SK-N-DZ (cell line): ENCODE measurements at places on chromosomes 2 and 18.

- DNase-seq: no peak
Measured at GRCh38 chr2:134261398-134262131, 7.7 kb downstream of the MGAT5 start.

GRCh38 chr2:54541995-54542394 lies 85.9 kb downstream of the SPTBN1 start:
- no peak for DNase-seq

GRCh38 chr2:73082523-73083410 lies 11.3 kb upstream of the SFXN5 start:
- no peak for DNase-seq

DNA sequence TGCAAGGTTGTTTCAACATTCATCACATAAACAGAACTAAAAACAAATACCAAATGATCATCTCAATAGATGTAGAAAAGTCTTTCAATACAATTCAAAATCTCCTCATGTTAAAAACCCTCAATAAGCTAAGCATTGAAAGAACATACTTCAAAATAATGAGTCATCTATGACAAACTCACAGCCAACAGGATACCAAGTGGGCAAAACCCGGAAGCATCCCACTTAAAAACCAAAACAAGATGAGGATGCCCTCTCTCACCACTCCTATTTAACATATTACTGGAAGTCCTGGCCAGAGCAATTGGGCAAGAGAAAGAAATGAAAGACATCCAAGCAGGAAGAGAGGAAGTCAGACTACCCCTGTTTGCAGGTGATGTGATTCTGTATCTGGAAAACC lies 992.2 kb upstream of the PIK3C3 start:
- no peak for DNase-seq

DNA sequence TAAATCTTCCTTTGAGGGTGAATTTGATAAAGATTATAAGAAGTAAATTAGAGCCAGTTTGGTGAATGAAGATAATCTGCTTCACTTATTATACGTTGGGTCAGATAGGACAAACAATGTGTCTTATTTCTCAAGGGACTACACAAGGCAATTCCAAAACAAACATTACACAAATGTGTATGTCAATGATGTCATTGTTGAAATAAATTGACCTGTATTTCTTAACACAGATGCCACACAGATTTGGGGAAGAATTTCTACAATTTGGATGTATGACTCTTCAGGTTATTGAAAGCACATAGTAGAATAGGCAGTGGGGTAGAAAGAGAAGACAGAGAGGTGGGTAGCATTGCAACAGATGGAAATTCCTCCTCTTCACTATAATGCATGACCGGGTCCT lies 6.9 kb upstream of the CRIM1 start:
- DNase-seq: no peak

GRCh38 chr2:45011621-45012602 lies 2.7 kb upstream of the SIX2 start:
- no peak for DNase-seq

GRCh38 chr2:195608768-195609454 lies 48.1 kb upstream of the SLC39A10 start:
- DNase-seq: no peak

GRCh38 chr2:6823111-6823510 lies 42.6 kb downstream of the CMPK2 start:
- no peak for DNase-seq

GRCh38 chr2:33073018-33073417 lies 126.3 kb downstream of the LTBP1 start:
- no peak for DNase-seq

DNA sequence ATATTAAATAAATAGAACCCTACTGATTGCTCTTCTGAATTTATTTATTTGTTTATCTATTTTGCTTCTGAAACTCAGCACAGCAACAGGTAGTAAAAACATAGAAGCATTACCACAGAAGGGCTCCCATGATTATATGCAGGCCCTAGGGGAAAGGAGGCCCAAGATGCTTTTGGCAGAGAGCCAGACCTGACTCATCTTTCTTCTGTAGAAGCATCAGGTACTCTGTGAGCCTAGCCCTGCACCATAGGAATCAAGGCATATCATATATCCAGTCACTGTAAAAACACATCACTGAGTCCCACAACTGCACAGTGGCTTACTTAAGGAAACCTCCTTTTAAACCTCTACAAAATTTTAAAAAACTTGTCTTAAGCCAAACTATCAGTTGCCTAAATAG lies 1.8 kb downstream of the SCN9A start:
- DNase-seq: peak; percentile 82

GRCh38 chr2:165069151-165069550 lies 113.8 kb upstream of the SLC38A11 start:
- DNase-seq: no peak

DNA sequence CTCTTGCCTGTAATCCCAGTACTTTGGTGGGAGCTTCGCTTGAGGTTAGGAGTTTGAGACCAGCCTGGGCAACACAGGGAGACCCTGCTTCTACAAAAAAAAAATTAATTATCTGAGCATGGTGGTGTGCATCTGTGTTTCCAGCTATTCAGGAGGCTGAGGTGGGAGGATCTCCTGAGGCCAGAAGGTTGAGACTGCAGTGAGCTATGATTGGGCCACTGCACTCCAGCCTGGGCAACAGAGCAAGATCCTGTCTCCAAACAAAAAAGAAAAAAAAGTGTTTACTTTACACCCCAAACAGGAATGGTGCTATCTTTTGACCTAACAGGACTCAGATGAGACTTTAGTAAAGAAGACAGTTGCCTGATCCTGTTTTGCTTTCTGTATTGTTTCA lies 35.6 kb downstream of the MAL start:
- no peak for DNase-seq
